Stimulated activated CD4-positive, alpha-beta T cell treated with anti-CD3 and anti-CD28 coated beads, TNF-alpha, amount 100 ng/mL, for 4 hours (primary cell): ENCODE measurements at places on chromosomes 2 and 18.

DNA sequence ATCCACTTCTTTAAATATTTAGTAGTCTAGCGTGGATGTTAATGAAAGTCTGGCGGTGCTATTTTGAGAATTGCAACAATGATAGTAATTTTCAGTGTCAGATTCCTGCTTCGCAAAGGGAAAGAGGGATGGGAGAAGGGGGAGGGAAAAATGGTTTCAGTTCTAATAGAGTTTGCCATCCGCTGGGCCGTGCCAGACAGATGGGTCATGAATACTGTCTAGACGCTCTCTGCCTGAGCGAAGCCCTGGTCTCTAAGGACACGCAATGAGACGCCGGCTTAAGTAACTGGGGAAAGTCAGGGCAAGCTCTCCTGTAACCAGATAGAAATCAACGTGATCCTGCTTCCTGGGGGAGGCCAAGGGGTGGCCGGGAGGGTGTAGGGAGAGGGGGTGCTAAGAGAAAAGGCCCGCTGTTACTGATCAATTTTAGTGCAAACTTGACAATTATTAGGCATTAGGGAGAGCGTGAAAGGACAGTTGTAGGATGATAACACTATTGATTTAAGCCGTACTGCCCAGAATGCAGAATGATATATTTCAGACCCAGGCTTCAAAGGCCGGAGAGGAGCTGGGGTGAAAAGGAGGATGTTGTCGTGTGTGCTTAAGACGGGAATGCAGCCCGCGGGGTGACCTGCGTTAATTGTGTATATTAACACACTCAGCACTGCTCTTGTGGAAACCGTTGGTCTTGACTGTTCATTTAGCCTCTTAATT, 229.2 kb downstream of the LDLRAD4 start:
- no peak for DNase-seq

DNA sequence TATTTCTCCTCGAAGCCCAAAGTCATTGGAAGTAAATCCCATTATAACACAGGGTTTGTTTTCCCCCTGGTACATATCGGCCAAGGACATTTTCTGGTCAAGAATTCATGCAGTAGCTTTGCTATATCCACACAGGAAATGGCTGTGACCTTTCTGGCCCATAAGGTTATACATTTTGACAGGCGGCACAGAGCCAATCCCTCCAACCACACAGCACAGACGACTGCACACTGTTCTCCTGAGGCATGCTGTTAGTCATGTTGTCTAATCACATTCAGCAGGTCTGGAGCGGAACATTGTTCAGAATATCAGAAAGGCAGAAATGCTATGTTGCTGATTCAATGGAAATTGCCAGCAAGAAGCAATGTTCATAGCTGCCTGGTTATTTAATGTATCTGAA, 742.3 kb upstream of the SLC8A1 start:
- DNase-seq, result no peak

- no peak for DNase-seq
These were observed 131.1 kb downstream of the LTBP1 start for GRCh38 chr2:33077844-33078243.

GRCh38 chr2:28577791-28578680, 82.2 kb downstream of the PLB1 start:
- no peak for DNase-seq

- no peak for DNase-seq
These were observed 222.6 kb upstream of the CHAC2 start for GRCh38 chr2:53544871-53545558.

DNA sequence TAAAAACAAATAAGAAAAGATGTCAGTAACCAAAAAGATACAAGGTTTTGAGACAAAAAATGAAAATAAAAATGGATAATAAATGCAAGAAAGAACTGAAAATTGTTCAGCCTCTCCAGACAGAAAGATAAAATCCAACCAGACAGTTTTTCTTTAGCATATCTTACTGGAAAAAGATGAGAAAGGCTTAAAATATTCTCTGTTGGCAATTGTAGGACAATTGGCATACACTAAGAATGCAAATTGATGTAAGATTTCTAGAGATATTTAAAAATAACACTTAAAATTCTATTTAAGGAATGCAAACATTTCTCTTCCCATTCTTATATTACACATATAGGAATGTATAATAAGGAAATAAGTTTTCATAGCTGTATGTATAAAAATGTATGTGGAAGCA, 590.6 kb downstream of the DSC3 start:
- no peak for DNase-seq

GRCh38 chr2:189409647-189410046, 31.6 kb upstream of the WDR75 start:
- DNase-seq, result no peak

DNA sequence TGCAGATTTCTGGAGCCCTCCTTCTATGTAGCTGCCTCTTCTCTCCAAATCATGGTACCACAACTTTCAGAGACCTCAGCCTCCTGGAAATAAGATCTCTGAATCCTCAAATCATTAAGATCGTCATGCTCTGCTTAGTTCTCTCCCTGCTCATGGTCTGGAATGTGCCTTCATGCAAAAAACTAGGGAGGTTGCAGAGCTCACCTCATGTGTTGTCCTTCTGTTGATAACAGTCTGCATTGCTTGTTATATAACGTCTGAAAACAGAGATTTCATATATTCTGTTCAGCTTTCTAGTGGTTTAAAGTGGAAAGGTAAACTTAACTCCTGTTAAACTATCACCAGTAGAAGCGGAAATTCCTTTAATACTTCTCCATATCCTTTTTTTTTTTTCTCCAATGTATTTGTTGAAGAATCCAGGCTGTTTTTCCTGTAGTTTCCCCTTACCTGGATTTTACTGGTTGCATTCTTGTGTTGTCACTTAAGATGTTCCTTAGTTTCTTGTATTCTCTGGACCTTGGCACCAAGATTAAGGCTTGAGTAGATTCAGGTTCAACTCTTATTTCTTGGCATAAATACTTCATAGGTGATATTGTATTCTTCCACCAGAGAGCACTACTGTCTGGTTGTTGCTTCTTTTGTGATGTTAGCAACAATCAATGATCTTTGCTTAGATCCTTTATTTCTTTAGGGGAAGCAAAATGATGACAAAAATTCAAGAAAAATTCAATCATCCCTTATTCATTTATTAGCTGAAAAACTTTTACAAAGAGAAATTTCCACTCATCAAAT, 211.3 kb downstream of the LOXHD1 start:
- DNase-seq, result no peak

GRCh38 chr2:241225545-241225944, 37.1 kb downstream of the ANO7 start:
- no peak for DNase-seq

DNA sequence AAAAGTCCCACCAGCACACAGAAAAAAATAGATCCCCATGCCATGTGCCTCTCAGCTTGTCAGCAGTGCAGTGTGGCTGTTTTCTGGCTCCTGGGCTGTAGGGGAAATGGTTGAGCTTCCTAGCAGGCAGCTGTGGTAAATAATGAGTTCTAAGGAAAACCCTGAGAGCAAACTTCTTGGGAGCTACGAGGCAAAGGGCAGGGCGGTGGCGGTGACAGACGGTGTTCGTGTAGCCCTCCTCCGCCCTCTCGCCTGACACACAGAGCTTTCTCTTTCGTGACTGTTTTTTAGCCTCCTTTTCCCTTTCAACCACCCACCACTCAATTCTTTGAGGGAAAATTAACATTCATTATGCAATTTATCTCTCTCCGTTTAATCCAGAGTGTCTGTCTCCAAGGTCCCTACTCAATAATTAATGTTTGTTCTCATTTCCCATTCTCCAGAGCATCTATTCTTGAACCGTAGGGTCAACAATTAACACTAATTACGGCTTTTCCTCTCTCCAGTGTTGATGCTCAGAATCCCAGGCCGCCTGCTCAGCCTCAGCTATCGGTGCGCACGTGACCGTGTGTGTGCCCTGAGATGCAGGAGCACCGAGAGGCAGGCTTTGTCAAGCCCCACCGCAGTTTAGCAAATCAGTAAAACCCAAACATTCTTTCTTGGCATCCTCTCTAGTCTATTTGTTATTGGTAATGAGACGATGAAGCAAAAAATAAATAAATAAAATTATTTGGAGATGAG, 50.1 kb downstream of the KIAA2012 start:
- no peak for DNase-seq

- no peak for DNase-seq
These were observed 48.5 kb downstream of the SOCS6 start for GRCh38 chr18:70337139-70337972.

- DNase-seq, result no peak
These were observed 143.3 kb downstream of the PXDN start for GRCh38 chr2:1601067-1601412.

DNA sequence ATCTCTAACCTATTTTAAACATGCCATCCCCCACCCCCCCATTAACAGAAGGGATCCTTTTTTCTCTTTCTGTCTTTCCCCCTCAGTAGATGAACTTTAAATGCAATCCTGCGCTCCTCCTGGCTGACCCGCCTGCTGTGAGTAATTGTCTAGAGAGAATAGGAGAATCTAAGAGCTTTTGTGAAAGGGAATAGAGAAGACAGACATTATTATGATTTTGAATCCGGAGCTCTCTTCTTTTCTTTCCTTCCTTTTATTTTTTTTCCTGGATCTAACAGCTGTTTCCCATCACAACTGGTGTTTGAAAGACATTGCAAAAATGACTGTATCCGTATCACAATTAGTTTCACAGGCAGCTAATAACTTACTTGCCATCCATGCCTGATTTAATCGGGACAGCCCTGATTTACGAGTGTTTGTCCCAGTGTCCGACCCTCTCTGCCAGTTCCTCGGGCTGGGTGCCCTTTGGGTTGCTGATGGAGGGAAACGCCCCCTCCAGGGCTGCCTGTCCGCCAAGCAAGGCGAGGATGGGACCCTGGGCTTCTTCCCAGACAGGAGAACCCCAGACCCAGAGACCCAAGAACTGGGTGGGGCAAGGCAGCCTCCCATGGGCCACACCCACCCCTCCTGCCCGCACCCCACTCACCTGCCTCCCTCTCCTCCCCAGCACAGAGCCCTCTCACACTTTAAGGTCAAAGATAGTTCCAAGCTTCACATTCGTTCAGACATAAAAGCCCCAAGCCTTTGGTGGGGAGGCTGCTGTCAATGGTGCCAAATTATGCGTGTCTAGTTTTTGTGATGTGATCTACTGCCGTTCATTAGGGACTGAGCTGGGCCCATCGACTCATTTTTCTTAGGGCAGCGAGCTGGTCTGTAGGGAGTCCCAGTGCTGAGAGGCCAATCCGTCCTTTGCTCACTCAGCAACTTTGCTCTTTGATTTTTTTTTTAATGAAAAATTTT, 231.7 kb downstream of the ZNF516 start:
- DNase-seq, result no peak

GRCh38 chr2:128263902-128264331, 54.8 kb downstream of the HS6ST1 start:
- DNase-seq, result no peak
